ENCODE measurements at places on chromosomes 2 and 18.

- DNase-seq, result no peak
Measured at GRCh38 chr2:55111570-55112228, 61.4 kb upstream of the RTN4 start.

- DNase-seq, result no peak
Measured at GRCh38 chr2:178632729-178633128, 152.5 kb downstream of the PLEKHA3 start.

GRCh38 chr2:222284466-222284865 is 14.3 kb downstream of the PAX3 start:
- DNase-seq, result no peak

GRCh38 chr2:147607379-147607778 is 237.4 kb upstream of the ACVR2A start:
- DNase-seq, result no peak

- no peak for DNase-seq
Measured at GRCh38 chr2:120860579-120860922, 124.9 kb downstream of the GLI2 start.

DNA sequence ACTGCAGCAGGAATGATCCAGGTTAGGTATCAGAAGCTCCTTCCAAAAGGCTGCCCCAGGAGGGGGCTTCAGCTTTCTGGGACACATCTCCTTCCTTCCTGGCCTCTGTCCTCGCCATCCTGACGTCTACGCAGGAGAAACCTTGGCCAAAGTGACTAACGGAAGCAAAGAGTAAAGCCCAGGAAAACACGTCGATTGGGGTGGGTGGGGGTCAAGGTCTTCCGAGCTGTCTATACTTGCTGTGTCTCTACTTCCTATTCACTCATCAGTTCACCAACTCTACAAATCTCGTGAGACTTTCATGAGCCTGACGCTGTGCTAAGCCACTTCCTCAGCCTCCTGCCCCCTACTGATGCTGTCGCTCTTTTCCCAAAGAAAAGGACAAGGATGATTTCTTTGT is 212.6 kb downstream of the TNS1 start:
- DNase-seq, result no peak

DNA sequence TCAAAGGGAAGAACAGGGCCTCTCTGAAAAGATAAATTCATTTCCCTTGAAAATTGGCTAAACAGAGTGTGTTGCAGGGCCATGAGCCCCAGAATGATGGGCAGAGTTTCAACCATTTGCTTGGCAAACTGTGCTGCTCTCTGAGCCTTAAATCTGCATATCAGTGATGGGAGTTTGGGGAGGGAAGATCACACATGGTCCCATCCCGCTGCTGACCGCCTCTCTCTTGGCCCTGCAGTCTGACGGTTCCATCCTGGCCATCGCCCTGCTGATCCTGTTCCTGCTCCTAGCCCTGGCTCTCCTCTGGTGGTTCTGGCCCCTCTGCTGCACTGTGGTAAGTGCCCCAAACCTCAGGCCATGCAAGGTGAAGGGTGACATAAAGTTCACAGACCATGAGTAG is 139.0 kb downstream of the ANTXR1 start:
- DNase-seq, result no peak

DNA sequence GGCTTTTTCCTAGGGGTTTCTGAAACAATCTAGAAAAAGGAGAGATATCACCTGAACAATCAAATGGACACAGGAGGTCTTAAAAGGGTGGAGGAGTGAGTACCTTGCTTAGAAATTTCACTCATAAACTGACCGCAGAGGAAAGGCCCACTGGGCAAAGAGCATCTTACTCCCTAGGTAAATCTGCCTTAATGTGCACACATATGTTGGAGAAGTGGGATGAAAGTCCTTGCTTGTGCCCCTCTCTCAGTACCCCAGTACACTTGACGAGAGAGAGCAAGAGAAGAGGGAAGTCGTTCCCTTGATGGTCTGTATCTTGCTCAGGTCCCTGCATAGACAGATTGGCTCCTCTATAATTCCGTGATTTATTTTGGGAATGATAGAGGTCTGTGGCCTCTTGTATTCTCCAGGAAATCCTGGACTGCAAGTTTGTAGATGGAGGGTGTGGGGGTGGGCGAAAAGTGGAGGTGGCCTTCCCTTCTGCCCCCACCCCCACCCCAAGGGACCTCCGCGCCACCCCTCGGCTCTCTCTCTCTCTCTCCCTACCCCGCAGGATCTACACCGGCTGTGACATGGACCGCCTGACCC is 6.8 kb downstream of the TBR1 start:
- DNase-seq, result no peak

- no peak for DNase-seq
Measured at GRCh38 chr2:192313773-192314172, 119.0 kb upstream of the TMEFF2 start.

DNA sequence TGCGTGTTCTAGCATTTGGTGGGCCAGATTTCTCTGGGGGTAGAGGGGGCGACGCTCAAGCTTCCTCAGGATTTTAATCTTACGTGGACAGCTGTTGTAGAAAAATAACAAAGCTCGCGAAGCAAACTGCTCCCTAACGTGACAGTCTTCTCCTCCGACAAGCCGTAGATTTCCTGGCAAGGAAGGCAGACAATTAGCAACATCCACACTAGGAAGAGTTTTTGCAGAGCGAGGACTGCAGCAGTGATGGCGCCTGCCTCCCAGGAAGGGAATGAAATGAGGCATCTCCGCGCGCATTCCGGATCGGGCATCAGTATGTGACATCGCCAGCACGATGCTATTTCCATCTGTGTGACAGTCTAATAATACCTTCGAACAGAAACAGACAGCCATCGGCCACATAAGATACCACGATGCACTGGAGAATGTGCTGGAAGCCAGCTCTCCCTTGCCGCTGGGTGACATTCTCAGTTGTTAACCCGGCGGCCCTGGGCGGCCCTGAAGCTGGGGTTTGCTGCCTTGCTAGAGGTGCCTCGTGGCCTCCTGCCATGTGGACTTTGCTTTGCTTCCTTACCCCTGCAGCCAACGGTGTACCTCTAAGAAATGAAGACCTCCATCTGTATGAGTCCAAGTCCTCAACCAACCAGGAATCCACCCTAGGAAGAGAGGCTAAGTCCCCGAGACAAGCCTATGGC is 101.8 kb upstream of the AGAP1 start:
- DNase-seq, result no peak

DNA sequence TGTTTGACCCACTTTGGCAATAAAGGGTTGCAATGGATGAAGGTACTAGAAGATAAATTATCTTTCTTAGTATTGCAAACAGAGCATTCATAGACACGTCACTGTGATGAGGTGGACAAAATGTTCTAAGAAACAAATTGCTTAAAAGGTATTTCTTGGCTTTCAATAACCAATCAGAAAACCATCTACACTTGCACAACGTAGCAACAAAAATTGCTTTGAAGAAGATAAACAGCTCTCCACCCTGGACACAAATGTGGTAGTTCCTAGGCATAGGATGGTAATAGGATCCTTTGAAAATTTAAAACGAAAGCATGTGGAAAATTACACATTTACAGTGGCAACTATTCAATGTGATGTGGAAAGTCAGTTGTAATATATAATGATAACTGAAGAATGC is 439.9 kb upstream of the ETAA1 start:
- no peak for DNase-seq

GRCh38 chr2:237868631-237869342 is 9.4 kb downstream of the RAMP1 start:
- DNase-seq, result no peak

DNA sequence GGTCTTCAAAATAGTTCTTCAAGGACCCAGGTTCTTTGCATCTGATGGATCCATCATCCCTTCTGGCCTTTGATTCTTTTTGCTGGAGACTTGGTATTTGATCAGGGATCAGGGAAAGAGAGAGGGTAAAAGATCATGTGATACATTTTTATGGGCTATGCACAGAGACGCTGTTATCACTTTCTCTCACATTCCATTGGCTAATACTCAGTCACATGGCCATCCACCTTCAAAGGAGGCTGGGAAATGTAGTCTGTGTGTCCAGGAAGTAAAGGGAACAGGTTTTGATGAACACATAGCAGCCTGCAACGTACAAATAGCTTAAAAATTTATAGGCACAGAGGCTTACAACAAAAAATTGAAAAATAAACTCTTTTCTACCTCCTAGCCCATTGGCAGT is 629.6 kb upstream of the FANCL start:
- DNase-seq, result no peak

GRCh38 chr2:175203621-175204496 is 22.3 kb upstream of the ATP5MC3 start:
- DNase-seq, result peak; percentile 65

DNA sequence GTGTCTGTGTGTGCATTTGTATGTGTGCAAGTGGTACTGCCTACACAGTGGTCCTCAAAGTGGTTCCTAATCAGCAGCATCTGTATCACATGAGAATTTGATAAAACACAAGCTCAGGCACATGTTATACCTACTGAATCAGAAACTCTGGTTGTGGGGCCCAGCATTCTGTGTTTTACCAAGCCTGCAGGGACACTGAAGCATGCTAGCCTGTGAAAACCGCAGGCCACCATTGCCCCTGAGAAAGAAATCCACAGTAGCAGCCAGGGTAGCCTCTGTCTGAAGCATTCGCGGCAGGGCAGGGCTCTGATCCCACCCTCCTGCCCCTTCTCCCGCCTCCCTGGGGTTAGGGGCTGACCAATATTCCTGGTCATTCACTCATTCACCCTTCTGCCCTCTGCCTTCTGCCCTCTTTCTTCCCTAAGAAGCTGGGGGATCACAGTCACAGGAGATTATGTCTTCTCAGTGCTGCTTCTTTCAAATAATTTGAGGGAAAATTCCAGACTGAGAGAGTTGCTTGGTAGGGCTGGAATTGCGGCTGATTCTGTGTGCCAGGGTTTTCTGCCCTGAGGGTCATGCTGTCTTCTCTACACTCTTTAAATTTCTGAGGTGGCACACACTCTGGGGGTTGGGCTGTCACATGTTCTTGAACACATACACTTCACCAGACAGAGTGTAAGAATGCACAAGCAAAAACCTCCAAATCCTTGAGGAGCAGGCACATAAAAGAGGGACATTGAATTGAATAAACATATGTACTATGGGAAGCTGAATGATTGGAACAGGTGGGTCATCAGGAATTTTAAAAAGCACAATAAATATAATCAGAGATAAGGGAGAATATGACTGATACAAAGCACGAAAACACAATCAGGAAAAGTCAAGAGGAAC is 126.6 kb upstream of the SEC11C start:
- DNase-seq, result no peak

GRCh38 chr2:212005085-212005671 is 533.4 kb downstream of the ERBB4 start:
- DNase-seq, result peak; percentile 20

All from activated CD4-positive, alpha-beta T cell treated with anti-CD3 and anti-CD28 coated beads, Interleukin-2, Interleukin-6, amounts not matched to agents 100 ng/mL and 50 ng/mL, durations not matched to agents 16 hours and 8 hours (primary cell).